PC-3 (cell line): ENCODE measurements at places on chromosomes 3 and 15. TPM values are rescaled to one million over a fixed set of nuclear protein-coding genes. Genes with fewer than 3 reads are reported as not detected.

GRCh38 chr3:56309465-56309864 lies 158.8 kb downstream of the ERC2 start:
- no peak for DNase-seq

The COL8A1 gene
- total RNA-seq, result 2.4 and 3.8 TPM in 2 replicates

DNA sequence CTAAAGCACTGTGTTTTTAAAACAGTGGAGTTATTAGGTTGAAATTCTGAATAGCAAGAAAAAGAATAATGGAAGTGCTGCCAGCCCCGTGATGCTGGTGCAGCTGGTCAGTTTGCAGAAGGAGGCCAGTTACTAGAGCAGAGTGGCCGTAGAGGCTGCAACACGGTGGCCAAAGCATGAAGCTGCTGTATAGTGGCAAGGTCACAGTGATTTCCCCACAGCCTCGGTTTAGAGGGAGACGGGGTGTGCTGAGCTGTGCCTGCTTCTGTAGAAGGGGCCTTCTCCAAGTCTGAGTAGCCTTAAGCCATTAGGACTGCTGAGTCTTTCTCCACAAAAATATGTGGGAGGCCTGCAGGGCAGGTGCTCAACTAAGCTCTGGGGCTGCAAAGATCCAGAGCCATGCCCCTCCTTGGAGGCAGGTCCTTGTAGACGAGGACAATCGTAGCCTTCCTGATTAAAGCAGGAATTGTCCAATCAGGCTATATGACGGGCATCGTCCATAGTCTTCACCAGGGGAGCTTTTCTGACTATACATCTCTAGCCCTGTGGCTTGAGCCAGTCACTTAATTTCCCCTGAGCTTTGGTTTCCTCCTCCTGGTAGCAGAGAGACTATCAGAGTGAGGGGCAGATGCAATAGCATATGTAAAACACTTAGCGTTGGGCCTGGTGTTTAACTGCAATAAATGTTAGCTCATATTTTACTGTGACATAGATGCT lies 151.6 kb downstream of the PGPEP1L start:
- no peak for DNase-seq

GRCh38 chr3:149965278-149965677 lies 5.4 kb downstream of the PFN2 start:
- no peak for DNase-seq

- no peak for DNase-seq
Observed at GRCh38 chr3:106809041-106809440, 568.2 kb upstream of the CCDC54 start.

The ERC2 gene
- total RNA-seq, result 0.77 and 3.3 TPM in 2 replicates

The SLC12A8 gene
- total RNA-seq, result 11.0 and 11.7 TPM in 2 replicates

- DNase-seq, result no peak
Observed at GRCh38 chr15:72671525-72671924, 14.5 kb downstream of the HIGD2B start.

DNA sequence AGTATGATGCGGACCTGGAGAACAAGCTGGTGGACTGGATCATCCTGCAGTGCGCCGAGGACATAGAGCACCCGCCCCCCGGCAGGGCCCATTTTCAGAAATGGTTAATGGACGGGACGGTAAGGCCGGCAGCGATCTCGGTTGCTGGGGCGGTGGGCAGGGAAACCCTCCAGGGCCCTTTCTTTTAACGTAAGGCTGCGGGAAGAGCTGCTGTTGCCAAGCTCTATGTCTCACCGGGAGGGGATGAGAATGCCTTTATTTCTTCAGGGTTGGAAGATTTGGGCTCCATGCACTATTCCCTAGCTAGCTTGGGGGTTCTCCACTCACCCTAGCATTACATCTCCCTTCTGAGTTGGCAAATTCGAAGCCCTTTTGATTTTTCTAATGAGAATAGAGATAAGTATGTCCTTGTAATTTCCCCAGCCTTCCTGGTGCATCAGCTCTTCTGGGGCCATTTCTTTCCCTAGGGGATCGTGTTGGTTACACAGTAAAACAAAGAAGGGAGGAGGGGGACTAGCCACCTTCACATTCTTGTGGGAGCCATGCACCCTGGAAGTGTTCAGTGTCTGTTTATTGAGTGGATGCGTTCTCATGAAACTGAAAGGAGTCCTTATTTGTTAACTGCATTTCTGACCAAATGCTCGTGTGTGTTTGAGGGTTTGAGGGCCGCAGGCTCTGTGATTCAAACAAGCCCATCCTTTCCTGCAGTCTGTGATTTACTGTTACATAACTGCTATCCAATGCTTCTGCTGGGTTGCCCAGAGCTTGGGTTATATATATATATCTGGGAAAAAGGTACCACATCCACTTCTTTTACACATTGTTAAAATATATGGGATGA lies 982 bp downstream of the TAGLN3 start:
- no peak for DNase-seq

DNA sequence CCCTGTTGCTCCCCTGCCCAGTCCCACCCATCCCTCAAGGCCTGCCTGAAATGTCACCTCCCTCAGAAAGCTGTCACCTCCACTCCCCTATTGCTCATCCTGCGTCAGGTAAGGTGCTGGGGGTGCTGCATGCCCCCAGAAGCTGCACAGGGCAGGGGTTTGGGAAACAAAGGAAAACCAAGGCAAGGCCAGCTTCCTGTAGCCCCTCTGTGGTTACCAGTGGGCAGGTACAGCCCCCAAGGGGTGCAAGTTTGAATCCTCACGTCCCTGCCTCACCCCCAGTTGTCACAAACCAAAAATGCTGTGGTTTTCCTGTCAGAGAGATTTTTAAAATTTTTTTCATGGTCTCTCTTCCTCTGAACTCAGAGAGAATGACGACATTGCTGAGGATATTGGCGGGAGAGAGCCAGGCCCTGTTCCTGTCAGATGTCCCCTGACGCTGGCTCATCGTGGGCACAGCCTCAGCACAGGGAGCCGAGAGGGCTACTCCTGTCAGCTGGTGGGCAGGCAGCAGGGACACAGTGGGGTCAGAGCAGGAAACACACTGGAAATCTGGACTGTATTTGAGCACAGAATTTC lies 27.0 kb downstream of the PSTPIP1 start:
- peak; percentile 25 for DNase-seq

- DNase-seq, result no peak
Observed at GRCh38 chr3:74592359-74592758, 22.1 kb downstream of the CNTN3 start.

- DNase-seq, result peak; percentile 25
Observed at GRCh38 chr15:77582763-77583162, 49.9 kb downstream of the LINGO1 start.

DNA sequence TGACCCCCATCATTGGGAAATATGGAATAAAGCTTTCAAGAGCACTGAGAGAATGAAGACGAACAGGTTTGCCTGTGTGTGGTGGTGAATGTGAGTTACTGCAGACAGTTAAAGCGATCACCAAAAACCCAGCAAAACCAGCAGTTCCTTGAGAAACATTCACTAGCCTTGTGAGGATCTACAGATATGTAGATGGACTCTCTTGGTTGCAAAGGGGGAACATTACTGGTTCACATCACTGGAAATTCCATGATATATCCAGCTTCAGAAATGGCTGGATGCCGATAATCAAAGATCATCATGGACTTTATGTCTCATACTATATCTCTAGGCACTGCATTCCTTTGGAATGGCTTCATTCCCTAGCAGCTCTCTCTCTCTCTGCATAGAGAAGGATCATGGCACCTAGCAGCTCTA lies 10.2 kb upstream of the HERC1 start:
- no peak for DNase-seq

The SEMA5B gene
- total RNA-seq, result 0.04 TPM in 1 of 2 replicates, not detected in the other
